ENCODE measurements at places on chromosomes 4 and X.
A peak's percentile ranks its signal among the peaks of the same experiment; 100 is the strongest.

- peak; percentile 39 for DNase-seq
Observed at GRCh38 chrX:14920196-14920595, 47.0 kb downstream of the MOSPD2 start.

DNA sequence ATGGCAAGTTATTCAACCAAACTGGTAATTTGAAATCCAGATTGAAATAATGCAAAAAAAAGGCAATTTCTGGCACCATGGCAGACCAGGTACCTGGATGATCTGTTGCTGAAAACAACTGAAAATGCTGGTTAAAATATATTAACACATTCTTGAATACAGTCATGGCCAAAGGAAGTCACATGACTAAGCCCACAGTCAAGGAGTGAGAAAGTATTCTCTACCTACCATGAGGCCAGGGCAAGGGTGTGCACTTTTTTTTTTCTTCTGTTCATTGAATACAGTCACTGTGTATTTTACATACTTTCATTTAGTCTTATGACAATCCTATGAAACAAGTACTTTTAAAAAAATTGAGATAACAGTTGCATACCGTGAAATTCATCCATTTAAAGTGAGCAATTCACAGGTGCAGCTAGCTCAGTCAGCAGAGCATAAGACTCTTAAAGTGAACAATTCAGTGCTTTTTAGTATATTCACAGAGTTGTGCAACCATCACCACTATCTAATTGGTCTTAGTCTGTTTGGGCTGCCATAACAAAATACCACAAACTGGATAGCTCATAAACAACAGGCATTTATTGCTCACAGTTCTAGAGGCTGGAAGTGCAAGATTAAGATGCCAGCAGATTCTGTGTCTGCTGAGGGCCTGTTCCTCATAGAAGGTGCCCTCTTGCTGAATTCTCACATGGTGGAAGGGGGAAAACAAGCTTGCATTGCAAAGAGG is 4.8 kb upstream of the MPP1 start:
- DNase-seq: no peak

DNA sequence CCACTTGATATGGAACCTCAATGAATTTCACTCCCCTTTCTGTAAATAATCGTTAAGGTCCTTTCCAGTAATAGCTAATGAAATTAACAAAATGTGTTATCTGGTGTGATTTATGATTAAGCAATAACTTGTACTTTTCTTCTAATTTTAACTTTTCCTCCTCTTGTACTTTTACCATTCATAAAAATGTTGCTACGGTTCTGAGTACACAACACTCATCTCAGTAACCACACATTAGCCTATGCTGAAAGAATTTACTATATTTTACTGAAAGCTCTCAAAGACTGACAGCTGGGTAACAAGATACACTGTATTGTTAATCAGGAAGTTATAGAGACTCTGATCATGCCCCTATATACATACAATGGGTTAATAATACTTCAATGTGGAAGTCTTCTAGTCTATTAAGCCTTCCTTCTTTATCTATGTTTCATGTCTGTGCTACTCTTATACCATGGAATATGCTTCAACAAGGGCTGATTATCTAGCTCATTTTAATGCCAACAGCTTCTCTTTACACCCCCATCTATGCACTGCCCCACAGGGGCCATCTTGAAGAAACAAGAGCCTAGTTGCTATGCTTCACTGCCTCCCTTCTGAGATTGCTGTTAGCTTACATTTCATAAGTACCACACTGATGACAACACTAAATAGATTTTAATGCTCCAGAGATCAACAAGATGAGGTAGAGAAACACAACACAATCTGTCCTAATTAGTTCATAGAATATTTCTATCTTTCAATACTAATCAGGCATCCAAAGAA is 39.1 kb downstream of the LAMP2 start:
- DNase-seq: no peak

DNA sequence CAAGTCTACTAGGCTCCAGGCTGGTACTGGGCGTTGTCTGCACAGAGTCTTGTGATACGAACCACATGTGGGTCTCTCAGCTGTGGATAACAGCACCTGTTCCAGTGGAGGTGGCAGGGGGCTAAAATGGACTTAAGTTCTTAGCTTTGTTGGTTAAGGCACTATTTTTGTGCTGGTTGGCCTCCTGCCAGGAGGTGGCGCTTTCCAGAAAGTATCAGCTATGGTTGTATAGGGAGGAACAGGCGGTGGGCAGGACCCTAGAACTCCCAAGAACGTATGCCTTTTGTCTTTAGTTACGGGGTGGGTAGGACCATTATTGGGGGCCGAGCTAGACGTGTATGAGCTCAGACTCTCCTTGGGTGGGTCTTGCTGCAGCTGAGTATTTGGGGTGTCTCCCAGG is 1138.4 kb downstream of the PCDH19 start:
- no peak for DNase-seq

- DNase-seq: no peak
Observed at GRCh38 chrX:9301836-9302235, 163.0 kb upstream of the TBL1X start.

- DNase-seq: no peak
Observed at GRCh38 chr4:85939595-85939994, 420.3 kb downstream of the MAPK10 start.

GRCh38 chr4:66929748-66930147 is 615.6 kb downstream of the CENPC start:
- DNase-seq: no peak

DNA sequence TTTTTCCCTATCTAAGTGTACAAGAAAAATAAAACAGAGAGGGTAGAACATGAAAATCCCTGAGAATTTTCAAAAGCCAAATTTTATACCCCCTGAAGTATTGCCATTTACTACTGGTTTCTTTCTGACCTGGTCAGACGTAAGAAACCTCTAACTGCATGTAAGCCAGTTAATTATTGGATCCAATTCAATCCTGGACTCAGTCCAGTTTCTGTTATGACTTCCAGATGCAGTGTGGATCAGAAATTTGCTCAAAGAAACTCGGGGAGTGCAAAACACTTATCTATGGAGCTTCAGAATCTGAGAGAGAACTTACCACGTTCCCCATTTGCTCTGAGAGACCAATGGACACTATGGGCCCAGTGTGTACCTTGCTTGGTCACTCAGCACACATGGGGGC is 383.5 kb downstream of the KLHL4 start:
- no peak for DNase-seq

- no peak for DNase-seq
Observed at GRCh38 chr4:41125558-41126311, 88.6 kb downstream of the APBB2 start.

DNA sequence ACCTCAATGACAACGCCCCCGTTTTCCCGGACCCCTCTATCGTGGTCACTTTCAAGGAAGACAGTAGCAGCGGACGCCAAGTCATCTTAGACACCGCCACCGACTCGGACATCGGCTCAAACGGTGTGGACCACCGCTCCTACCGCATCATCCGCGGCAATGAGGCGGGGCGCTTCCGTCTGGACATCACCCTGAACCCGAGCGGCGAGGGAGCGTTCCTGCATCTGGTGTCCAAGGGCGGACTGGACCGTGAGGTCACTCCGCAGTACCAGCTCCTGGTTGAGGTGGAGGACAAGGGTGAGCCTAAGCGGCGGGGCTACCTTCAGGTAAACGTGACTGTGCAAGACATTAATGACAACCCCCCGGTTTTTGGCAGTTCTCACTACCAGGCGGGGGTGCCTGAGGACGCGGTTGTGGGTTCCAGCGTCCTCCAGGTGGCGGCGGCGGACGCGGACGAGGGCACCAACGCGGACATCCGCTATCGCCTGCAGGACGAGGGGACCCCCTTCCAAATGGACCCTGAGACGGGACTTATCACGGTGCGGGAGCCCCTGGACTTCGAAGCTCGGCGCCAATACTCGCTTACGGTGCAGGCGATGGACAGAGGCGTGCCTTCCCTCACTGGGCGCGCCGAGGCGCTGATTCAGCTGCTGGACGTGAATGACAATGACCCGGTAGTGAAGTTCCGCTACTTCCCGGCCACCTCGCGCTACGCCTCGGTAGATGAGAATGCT is 2.2 kb downstream of the FAT4 start:
- peak; percentile 54 for DNase-seq

GRCh38 chrX:142998447-142999198 is 27.1 kb upstream of the SPANXN4 start:
- DNase-seq: no peak

DNA sequence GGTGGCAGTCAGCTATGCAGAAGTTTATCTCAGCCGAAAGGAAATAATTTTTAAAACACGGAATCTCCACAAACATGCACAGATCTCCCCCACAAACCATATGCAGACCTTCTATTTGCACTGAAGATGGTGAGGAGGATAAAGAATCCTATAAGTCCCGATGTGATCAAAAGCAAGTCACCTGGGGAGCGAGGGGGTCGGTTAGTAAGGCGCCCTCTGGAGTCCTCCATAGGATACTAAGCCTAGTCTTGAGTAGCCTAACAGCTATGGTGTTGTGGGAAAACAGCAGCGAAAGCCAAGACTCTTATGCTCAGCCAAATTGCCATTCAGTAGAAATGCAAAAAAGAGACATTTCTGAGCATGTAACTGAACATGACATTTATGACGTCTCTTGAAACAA is 210.9 kb downstream of the FRMPD4 start:
- no peak for DNase-seq
